Stimulated activated CD4-positive, alpha-beta T cell treated with anti-CD3 and anti-CD28 coated beads, Interleukin-2, amount 100 ng/mL, for 4 hours (primary cell): ENCODE measurements at places on chromosomes 2 and 18.

- no peak for DNase-seq
Observed at GRCh38 chr2:48482313-48482712, 47.6 kb upstream of the STON1 start.

GRCh38 chr2:45391866-45392265 is 219.2 kb downstream of the SRBD1 start:
- no peak for DNase-seq

GRCh38 chr2:45315861-45316260 is 295.2 kb downstream of the SRBD1 start:
- DNase-seq = no peak

GRCh38 chr2:233210281-233210680 is 41.2 kb upstream of the ATG16L1 start:
- no peak for DNase-seq

GRCh38 chr2:8617048-8617447 is 64.8 kb upstream of the ID2 start:
- DNase-seq = no peak

GRCh38 chr2:9286554-9287399 is 80.2 kb downstream of the ASAP2 start:
- DNase-seq = no peak

DNA sequence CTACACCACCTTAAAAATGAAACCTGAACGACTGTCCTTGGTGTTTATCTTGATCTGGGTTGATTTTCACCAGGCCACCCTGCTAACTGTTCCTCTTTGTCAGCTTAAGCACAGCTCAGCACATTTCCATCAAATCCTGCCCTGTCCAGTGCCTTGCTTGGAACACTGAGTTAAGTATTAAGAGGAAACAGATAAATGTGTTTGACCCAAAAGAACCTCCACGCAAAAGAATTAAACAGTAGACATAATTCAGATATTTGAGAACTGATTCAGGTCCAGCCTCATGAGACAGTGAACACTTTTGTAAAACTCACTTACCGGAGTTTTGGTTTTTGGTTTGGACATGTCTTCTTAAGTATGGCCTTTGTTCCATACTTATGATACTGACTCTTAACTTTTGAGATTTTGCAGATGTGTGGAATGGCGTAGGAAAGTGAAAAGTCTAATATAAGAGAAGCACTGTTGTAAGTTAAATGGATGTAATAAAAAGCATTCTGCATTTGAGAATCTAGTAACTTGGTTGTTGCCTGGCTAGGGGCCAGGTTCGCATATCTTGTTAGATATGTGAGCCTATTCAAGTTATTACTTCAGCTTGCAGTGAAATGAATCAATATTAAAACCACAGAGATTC is 88.9 kb upstream of the SERPINE2 start:
- DNase-seq = no peak

DNA sequence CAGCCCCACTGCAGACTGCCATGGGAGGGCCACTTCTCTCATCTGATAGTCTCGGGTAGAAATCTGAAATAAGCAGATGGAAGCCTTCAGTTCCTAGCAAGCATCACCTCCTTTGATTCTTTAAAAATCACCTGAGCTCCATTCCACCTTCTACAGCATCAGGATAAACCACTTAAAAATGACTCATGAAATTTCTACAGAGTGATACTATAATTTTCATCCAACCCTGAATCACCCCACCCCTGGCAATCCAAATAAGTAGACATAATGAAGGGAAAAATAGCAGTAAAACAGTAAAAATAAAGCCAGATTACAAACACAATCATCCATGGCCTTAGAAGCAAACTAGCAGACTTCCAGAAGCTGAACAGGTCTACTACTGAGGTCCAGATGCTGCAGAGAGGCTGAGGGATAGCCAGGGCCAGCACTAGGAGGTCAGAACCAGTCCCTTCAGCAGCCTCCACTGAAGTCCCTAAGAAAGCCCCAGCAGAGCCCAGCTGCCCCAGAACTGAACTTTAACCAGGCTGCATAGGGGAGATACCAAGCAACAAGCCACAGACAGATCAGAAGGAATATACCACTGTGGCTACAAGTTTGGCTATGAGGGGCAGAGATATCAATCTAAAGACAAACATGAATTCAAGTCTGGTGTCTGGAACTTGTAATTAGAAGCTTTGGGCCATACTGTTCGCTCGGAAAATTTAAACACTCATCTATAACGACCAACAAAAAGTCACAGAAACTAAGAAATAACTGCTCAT is 54.7 kb upstream of the RNU4ATAC start:
- DNase-seq = no peak

- DNase-seq = no peak
Observed at GRCh38 chr2:5720426-5720825, 28.2 kb downstream of the SOX11 start.

GRCh38 chr2:136134126-136134525 is 16.2 kb upstream of the CXCR4 start:
- no peak for DNase-seq

DNA sequence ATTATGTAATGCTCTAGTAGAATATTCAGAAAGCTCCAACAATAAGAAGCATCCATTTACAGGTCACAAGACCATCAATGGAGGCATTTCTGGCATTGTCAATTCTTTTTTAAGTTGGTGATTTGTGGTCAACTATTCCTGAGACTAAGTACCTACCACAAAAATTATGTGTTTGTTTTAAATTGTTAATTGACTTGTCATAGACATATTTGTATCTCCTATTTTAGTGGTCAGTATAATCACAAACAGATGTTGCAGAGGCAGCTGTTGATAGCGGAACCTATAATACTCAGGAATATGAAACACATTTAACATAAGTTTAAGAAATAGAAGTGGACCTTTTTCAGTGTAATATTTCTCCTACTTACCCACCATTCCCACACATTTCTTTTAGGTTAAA is 430.1 kb downstream of the CCDC85A start:
- DNase-seq = no peak

DNA sequence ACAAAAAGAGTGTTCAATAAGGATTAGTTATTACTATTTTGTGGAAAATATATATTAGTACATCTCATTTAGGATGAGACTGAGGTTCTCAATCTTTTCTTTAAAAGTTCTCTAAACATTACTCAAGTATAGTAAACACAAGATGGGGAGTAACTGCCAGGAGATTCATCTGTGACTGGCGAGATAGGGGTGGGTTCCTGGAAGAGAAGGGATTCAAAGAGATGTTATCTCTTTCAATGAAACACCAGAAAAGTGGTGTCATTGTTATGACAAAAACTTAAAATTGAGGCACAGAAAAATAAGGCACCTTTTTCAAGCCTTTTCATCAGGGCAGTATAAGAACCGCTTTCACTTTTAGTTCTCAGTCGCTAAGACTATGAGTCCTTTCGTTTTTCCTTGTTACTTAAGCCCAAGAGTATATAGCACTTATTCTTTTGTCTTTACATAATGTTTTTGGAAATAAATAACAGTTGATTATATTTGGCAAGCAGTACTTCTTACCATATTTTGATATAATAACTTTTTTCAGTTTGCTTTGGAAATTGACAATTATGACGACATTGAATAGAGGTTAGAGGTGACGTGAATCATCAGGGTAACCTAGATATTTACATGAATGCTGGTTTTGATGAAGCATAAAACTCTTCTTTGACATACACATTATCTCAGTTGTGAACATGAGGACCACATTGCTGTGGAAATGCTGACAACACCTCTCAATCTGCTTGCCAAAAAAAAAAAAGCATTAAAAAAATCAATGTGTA is 393.9 kb upstream of the TCF4 start:
- no peak for DNase-seq

DNA sequence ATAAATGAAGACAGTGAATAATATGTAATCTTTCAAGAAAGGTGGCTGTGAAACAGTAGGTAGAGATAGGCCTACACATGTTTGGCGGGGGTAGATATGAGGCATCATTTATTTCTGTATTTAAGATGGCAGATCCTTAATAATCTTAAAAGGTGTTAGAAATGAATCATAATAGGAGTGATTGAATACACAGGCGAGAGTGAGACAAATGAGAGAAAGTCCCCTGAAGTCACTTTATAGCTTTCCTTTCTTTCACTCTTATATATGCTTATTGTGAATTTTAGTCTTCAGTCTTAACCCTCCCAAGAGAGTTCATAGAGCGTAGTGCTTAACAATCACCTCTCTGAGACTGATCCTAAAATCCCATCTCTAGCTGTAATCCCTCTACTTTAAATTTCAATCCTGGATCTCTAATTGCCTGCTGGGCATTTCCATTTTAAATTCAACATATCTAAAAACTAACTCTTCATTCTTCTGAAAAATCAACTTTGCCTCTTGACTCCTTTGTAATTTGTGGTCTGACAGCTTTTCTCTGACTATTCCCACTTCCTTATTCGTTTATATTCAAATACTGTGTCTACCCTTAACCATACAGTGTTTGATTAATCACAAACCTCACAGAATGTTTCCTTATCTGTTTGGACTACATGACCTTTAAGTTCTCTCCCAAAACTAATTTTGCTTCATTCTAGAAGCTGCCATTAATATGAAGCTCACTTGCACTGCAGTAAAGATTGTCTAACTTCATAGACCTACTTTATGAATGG is 463.7 kb upstream of the FSIP2 start:
- no peak for DNase-seq

DNA sequence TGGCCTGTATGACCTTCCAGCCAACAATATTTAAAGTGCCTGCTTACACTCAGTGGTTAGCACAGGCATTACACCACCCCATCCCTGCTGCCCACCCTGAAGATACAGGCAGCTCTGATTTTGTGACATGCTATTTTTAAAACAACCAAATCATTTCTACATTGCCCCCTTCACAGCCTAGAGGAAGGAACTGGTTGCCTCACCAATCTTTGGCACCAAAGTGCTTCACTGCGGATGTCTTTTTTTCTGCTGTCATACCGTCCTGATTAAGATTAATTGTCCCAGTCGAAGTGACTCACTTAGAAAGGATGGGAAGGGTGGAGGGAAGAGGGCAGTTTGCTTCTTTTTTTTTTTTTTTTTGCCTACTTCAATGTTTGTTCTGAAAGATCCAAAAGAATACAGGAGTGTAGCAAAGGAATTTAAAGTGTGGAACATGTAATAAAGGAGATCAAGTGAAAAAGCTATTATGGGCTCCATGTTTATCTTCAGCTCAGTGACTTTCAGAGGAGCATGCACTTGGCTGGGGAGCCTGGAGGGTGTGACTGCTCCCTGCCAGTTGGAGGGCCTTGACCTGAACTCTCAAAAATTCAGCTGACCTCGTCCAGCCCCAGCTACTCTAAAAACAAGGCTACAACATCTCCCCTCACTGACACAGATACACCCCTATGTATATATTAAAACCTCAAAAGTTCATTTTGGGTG is 501.1 kb upstream of the TNP1 start:
- DNase-seq = no peak

- DNase-seq = no peak
Observed at GRCh38 chr18:79187532-79188277, 118.5 kb downstream of the ATP9B start.

- DNase-seq = no peak
Observed at GRCh38 chr2:203733684-203734083, 27.2 kb downstream of the CD28 start.

- DNase-seq = no peak
Observed at GRCh38 chr18:74291472-74291770, 342 bp downstream of the CYB5A start.

GRCh38 chr2:36731941-36732672 is 35.6 kb downstream of the VIT start:
- DNase-seq = no peak

DNA sequence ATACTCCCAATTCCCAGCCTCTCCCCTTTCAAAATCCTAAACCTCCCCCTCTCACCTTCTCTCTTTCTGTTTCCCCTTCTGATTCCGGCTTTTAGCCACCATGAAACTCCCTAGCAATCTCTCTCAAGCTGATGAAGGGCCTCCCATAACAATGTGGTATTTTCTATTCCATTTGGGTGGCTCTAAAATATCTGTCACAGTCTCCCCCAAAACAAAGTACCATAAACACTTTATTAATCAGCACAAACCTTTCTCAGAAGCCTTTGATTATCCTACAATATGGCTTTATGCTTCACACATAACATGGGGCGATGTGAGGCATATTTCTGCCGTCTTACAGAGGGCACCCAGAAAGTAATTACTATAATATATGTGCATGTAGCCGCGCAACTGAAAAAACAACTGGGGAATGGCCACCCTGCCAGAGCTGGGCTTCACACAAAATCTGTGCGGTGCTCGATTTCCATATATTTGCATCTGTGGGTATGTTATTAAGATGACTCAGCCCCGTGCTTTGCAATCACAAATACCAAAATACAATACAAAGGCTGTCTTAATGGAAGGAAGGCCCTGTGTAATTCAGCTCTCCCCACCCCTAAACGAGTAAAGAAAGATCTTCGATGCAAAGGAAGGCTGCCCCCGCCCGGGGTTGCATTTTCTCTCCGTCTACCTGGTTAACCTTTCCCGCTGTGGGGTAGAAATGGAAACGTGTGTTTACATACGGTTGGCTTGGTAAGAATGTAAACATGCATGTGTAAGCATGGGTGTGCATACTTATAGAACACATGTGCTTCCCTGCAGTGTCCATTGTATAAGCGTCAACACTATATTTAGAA is 81.4 kb downstream of the CELF4 start:
- no peak for DNase-seq

- DNase-seq = no peak
Observed at GRCh38 chr2:239868556-239869181, 156.5 kb downstream of the NDUFA10 start.

DNA sequence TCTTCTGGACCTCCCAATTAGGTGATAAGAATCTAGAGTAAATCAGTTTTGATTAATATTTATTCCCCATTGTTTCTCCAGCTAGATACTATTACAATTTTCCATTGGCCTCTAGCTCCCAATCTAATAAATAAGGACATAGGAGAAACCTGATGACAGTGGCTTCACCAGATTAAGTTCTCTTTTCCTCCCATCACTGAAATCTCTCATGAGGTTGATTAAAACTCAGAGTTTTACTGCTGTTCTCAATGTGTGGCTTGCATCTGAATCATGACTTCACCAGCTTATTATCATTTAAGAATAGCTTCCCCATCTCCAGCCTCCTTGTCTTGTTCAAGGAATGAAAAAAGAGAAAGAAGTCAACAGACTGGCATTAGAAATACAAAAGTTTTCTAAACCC is 3.9 kb upstream of the CCDC102B start:
- no peak for DNase-seq

DNA sequence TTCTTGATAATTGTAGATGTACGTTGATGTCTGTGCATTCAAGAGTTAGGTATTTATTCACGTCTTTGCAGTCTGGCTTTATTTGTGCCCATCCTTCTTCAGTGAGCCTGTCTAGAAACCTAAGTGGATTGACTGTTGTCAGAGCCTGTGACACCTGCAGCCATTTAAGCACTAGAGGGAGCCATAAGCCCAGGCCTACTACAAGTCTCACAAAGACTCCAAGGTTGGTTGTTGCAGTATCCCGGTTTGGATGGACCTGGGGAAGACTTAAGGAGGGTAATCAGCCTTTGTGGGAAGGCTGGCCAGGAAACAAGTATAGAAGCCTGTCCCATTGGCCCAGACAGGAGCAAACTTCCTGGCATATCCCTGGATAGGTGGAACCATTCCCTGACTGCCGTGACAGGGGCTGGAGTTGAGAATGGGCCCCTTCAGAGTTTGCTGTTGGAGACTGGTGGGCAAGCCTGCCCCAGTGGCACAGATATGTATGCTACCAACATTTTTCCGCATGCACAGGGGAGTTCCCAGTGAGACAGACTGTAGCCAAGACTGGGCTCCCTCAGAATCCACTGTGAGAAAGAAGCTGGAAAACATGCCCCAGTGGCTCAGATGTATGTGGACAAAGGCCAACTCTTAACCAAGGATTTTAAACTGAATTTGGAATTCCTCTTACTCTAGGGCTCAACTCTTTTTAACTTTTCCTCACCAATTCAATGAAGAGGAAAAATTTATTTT is 9.3 kb upstream of the LRRC30 start:
- no peak for DNase-seq

- DNase-seq = no peak
Observed at GRCh38 chr2:138700716-138701115, 79.5 kb downstream of the NXPH2 start.
